Left kidney (tissue), 8 donors: ENCODE measurements at places on chromosomes 6 and 20.

GRCh38 chr6:25384234-25384633 lies 105.1 kb downstream of the CARMIL1 start:
- DNase-seq, result no peak

- DNase-seq, result no peak
These were observed 298.0 kb downstream of the QKI start for GRCh38 chr6:163712566-163712961.

DNA sequence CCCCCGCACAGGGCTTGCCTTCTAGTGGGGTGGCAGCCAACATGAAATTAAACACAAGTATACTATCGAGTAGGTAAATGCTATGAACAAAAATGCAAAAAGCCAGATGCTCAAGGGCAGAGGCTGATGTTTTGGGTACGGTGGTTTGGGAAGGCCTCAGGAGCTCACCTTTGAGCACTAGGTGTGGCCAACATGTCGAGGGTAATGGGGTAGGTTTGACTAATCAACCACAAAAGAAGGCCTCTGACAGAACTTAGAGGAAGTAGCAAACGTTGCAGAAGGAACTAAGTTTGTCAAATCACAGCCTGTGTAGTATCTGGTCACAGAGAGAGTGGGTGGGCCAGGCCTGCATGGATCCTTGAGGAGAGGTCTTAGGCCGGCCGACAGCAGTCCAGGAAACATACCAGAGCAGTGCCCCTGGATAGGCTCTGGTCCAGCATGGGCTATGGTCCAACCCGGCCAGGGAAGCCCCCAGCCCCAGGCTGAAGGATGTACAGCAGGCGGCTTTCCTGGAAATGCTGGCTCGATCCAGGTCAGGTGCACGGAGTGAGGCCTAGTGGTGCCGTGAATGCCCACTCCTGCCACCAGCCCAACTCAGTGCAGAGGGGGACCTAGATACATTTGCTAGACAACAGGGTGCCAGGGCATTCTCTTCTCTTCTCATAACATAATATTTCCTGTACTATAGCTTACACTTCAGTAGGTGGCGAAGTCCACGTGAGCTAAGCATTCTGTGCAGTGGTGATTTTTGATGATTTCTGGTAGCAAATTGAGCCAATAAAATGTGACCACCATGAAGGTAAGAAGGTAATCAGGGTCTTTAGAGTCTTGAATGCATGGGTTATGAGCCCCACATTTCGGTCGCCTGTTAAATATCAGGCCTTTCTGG lies 56.3 kb upstream of the CD93 start:
- DNase-seq, result no peak

DNA sequence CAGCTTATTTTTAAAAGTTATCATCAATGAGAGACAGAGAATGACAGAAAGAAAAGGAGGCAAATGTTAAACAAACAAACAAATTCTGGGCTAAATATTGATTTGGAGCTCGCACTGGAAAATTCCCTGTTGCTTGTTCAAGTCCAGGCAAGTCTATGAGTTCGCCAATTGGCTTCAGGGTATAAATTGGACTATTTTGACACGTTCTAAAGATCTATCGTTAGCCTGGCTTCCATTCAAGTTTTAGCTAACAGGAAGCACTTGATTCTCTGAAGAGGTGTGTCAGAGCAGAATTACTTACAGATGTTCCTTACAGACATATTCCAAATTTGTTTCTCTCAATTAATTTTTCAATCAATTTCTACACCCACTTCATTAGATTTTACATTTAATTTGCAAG lies 15.8 kb upstream of the RFPL4B start:
- DNase-seq, result no peak
